NCI-H2107 (cell line): ENCODE measurements at places on chromosomes 4 and X.

- DNase-seq: peak; percentile 67
These were observed 209.6 kb upstream of the SPIN4 start for GRCh38 chrX:63560601-63561218.

DNA sequence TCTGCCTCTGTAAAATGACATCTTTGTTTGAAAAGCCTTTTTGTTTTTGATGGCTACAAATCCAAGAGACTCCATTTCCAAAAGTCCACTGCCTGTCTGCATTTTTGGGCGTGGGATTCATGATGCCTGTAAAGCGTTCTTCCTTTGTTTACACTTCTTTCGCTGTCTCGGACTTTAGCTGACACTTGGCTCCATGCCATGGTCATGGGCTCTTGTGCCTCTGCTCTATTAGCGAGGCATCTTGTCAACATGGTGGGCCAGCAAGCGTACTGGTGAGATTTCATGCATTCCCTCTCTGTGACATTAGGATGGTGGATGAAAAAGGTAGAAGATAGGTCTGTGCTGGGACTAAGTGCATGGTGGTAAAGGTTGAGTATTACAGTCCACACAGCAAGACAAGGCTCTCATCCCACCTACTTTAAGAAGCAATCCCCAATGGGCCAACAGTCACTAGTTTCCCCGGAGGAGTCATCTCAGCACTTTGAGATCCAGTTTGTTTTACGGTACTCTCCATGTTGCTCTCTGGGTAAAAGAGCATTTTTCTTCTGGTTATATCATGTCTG is 298.2 kb upstream of the KLF3 start:
- no peak for DNase-seq

DNA sequence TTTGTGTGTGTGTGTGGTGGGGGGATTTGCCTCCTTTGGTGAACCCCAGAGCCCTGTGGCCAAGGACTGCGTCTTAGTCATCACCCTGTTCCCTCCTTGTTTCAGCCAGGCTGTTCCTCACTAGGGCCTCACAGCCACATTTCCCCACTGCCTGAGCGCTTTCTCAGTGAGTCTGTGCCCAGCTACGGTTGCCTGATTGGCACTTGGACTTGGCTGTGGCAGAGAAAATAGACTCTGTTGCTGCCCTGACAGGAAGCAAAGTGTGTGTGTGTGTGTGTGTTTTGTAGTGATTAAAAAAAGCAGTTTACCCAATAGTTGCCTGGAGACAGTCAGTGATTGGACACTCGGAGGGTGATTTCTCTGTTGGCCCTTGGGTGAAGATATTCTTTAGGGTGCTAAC is 113.0 kb downstream of the UCHL1 start:
- no peak for DNase-seq

DNA sequence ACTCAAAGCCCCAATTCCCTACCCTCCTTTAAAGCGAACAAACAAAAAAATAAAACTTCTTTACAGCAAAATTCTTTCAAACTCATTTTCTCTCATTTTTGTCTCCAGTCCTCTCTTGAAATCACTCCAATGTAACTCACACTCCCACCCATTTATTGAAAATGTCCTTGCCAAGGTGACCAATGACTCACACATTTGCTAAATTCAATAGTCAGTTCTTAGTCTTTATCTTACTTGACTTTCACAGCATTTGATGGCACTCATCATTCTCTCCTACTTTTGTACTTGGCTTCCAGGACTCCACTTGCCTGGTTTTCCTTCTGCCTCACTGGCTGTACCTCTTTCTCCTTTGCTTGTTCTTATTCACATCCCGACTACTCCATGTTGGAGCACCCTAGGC is 19.9 kb downstream of the CC2D2A start:
- DNase-seq: no peak

DNA sequence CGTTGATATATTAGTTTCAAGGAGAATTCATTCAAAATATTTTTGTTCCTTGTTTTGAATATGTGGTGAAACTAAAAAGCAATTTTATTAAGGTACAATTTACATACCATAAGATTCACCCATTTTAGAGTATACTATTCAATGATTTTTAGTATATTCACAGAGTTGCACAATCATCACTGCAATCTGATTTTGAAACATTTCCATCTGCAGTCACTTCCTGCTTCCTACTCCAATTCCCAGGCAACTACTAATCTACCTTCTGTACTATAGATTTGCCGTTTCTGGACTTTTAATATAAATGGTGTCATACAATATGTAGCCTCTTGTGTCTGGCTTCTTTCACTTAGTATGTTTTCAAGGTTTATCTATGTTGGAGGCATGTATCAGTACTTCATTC is 71.3 kb downstream of the SLC9A7 start:
- DNase-seq: no peak

- no peak for DNase-seq
These were observed 202.1 kb downstream of the CENPC start for GRCh38 chr4:67343199-67343598.

DNA sequence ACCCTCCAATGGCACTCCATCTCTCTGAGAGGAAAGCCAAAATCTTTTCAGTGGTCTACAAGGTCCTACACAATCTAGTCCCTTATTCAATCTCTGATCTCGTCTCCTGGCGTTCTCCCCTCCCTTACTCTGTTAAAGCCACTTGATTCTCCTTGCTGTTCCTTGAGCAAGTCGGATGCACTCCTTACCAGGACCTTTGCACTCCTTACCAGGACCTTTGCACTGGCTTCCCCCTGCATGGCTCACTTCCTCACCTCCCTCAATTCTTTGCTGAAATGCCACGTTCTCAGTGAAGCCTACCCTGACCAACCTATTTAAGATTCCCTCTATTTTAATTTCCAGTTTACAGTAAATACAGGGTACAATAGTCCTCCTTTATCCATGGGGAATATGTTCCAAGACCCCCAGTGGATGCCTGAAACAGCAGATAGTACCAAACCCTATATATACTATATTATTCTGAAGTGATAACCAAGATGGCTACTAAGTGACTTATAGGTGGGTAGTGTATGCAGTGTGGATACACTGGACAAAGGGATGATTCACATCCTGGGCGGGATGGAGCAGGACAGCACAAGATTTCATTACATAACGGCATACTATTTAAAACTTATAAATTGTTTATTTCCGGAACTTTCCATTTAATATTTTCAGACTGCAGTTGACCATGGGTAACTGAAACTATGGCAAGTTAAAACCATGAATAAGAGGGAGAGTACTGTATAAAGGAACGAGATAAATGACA is 6.5 kb upstream of the DLG3 start:
- DNase-seq: no peak

- no peak for DNase-seq
These were observed 32.1 kb upstream of the MSN start for GRCh38 chrX:65635378-65635777.

DNA sequence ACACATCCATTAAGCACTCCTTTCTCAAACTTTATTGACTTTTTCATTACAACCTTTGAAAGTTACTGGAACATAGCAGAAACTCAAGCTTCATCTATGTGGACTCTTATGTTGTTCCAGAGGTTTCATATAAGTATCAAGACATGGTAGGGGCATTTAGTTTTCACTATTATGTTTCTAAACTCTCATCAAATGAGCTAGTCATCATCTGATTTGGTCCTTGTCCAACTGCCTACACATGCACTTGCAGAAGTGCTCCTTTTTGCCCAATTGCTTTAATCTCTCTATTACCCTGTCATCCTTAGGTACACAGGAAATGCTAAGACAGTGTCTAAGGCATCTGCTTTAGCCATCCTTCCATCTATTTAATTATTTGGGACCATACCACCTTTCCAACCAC is 42.2 kb upstream of the EPGN start:
- DNase-seq: no peak

- no peak for DNase-seq
These were observed 115.6 kb downstream of the CAMK2D start for GRCh38 chr4:113645771-113646441.

GRCh38 chr4:88605736-88606135 is 13.5 kb downstream of the HERC3 start:
- no peak for DNase-seq

DNA sequence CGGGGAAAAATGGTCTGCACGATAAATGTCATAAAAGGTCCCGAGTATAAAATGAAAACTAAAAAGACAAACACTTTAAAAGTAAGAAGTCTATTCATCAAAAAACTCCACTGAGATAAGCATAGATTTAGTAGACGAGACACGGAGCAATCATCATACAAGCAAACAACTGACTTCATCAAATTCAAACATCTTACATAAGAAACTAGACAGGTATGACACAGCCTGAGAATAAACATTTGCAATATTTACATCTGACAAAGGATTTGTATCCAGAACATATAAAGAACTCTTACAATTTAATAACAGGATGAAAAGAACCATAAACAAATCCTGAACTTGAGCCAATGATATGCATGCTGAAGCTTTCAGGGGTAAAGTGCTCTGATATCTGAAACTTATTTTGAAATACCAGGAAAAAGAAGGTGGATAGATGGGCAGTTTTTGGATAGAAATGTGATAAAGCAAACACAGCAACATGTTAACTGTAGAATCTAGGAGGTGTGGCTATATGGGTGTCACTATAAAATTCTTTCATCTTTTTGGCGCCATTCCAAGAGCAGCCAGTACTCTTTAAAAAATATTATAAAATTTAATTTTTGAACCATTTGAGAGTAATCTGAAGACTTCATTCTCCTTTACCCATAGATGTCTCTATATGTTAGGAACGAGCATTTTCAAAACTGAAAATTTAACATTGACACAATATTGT is 12.0 kb downstream of the MPP1 start:
- no peak for DNase-seq

DNA sequence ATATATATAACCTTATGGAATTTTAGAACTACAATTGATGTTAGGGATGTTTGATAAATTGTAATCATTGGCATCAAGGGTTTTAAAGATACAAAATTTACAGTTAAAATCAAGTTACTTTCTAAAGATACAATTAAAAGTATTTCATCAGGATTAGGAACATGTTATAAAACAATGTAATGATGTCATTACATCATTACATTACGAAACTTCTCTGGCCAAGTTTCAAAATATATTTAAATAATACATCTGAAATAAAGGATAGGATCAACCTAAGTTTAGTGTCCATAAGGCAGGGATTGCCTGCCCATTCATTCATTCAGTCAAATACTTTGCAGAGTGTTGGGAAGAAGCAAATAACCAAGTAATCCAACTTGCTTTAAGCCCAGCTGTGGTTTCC is 75.1 kb downstream of the TENM3 start:
- DNase-seq: no peak

DNA sequence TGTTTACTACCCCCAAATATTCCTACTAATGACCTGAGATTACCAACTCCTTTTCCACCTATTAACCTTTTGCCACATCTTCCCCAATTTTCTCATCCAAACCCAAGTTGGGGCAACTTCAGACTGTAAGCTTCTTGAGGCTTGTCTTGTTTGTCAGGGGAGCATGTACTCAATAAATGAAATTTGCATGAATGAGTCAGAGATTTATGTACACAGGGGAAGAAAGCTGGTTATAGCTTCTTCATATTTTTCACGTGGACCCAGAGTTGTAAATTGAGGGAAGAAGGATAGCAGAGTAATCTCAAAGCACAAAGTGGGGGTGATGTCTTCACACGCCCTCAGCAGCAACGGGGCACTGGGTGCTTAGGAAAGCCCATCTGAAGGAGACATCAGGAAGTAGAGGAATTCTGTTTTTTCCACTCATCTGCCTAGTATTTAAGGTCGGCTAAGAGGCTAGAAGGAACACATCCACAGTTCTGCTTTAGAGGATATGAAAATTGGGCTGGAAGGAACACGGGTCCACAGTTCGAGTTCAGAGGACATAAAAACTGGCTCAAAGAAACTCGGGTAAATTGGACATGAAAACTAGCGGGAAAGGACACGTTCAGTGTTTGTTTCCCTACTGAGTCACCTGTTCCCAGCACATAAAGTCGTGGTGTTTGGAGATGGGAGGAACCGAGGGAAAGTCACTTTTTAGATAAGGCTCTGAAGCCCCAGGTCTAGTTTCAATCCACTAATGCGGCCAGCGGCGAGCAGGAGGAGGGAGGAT is 696 bp upstream of the CA5B start:
- DNase-seq: no peak

DNA sequence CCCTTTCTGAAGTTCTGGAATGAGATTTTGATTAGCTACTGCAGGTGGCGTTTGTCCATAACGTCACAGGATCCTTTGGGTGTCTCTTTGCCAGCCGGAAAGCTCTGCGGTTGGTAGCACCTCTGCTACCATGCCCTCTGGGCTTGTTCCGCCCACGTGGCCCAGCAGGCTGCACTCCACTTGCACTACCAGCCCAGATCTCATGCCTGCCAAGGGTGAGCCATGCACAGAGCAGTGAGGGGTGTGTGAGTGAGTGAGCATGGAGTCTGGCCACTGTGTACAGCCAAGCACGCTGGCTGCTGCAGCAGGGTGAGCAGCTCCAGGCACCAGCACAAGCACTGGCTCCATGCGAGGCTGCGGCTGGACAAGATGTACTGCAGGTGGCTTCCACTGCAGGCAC is 6.6 kb upstream of the HNRNPD start:
- DNase-seq: no peak

- no peak for DNase-seq
These were observed 33.5 kb downstream of the TRMT44 start for GRCh38 chr4:8473920-8474590.

- DNase-seq: no peak
These were observed 50.8 kb downstream of the ZC4H2 start for GRCh38 chrX:64925480-64925879.

- no peak for DNase-seq
These were observed 263.2 kb downstream of the IL15 start for GRCh38 chr4:141899541-141899940.

DNA sequence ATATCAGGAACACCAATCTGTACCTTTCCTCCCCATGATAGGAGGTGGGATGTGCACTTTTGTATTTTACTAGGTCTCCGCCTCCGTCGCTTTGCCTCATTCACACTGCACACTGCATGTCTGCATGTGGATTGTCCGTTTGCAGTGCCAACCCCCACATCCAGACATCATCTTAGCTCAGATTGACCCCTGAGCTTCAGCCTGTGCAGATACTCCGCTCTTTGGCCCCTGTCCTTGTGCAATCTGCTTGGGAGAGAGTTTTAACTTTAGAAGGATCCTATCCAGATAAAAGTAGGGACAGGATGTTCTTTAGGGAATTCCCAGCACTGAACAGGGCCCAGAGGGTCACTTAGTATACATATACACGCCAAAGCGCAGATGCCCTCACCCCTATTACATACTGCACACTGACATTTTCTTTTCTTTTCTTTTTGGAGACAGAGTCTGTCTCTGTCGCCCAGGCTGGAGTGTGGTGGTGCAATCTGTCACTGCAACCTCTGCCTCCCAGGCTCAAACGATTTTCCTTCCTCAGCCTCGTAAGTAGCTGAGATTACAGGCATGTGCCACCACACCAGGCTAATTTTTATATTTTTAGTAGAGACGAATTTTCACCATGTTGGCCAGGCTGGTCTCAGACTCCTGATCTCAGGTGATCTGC is 43.3 kb upstream of the FBXW7 start:
- DNase-seq: no peak

- no peak for DNase-seq
These were observed 33.3 kb downstream of the BBS12 start for GRCh38 chr4:122765692-122766352.
